NCI-H510A treated with DMSO at 0.1 percent for 48 hours (cell line): ENCODE measurements at places on chromosomes 1 and 21.

DNA sequence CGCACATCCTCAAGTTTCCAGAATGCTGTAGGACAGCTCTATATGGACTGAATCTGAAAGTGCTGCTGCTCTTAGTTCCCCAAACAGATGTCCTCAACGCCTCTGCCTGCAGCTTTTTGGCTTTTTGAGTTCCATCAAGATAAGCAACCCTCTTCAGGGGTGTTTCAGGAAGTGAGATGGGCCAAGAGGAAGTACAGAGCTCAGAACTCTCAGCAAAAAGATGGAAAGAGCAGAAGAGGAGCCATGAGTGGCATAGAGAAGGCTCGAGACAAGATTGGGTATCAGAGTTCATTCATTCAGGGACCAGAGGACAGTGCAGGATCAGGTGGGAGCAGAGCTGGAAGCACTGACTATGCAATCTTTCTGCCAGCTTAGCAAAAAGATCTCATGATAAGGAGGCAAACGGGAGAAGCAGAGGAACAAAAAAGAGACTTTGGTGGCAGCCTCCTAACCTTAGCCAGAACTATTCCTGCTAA lies at the start of the genes ADORA3 and TMIGD3:
TSS of gene ADORA3 (minus strand) at position 49 of the 476 bp plus-strand sequence. CDS start 279 bp downstream, outside the sequence.
TSS of gene TMIGD3 (minus strand) at position 49 of the 476 bp plus-strand sequence. CDS start 279 bp downstream, outside the sequence.
- DNase-seq = no peak

DNA sequence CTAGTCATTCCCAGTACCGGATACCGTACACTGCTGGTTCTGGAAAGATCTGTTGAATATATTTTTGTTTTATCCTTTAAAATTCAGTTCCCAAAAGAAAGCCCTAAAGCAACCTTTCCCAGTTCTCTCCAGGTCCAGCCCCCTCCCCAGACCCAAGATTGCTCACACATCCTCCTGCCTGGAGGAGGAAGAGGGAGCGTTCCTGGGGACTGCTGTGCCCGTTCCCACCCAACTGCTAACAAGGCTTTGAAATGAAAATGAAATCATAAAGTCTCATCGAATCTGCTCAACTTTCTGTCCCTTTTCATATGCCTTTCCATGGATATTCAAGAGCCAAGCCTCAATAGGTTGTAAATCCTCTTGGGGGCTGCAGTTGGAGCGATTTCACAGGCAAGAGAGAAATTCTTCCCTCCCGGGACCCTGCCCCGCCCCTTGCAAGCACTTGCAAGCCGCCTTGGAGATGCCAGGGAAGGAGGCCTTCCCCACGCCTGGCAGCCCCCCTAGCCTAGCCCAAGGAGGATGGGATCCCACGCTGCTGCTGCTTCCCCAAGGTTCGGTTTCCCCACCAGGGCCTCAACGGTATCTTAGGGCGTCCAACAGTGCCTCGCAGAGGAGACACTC lies 113.2 kb upstream of the CACHD1 start:
- no peak for DNase-seq

DNA sequence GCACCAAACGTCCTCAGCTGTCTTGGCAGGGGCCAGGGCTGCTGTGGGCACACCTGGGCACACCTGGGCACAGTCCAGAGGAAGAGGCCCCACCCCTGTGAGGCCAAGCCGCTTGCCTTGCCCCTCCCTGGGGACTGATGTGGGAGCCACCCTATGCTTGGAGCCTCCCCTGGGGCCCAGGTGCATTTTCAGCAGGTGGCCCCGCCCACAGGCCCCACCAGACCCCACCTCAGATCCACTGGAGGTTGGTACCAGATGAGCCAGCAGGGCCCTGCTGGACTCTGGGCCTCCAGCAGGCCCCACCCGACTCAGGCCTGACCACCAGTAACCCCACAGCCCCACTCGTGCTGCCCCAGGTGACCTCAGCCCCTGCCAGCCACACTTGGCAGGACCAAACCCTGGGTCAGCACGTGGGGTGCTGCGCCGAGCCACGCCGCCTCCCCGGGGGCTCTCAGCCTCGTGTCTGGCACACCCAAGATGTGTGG lies 8.8 kb downstream of the SLC19A1 start:
- no peak for DNase-seq

DNA sequence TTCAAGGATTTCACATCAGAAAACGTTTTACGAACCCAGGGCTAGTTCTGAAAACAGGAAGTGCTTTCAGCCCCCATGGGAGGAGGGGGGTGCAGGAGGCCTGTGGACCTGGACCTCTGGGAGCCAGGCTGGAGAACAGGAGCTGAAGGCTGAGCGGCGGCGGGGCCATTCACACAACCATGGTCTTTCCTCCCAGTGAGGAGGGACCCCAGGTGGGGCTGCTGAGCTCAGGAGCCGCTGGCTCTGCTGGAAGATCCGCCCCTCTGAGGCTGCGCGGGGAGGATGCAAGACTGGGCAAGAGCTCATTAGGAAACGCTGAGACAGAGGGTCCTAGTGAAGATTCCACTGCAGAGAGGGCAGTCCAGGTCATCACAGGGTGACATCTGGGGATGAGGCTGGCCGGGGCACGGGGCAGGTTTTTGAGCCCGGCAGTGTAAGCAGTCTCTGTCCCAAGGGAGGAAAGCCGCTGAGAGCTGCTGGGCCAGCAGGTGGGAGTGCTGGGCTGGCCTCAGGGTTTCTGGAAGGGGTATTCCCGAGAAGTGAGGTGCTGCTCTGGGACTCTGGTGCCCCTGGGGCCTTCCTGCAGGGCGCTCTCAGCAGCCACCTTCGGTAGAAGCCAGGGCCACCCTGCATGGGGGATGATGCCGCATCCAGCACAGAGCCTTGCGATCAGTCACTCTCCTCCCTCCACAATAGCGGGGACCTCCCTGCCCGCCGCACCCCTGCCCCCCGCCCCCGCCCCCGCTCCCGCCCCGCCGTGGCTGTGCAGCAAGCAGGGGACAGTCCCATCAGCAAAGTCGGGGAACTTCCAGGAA lies 7.5 kb downstream of the MX2 start:
- DNase-seq = no peak

DNA sequence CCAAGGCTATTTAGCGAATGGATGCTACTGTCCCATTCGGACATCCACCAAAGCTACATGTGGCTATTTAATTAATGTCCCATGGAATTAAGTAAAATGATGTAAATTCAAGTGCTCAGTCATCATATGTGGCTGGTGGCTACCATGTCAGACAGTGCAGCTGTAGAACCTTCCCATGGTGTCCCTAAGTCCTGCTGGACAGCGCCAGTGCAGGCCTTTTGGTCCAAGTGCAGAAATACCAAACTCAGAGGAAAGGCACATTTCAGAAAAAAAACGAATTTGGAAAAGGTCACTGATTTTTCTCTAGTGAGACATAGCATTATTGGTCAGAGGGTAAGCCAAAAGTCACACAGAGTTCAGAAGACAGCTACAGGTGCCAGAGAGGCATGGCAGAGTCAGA lies 17.6 kb downstream of the TMPRSS2 start:
- DNase-seq = no peak

DNA sequence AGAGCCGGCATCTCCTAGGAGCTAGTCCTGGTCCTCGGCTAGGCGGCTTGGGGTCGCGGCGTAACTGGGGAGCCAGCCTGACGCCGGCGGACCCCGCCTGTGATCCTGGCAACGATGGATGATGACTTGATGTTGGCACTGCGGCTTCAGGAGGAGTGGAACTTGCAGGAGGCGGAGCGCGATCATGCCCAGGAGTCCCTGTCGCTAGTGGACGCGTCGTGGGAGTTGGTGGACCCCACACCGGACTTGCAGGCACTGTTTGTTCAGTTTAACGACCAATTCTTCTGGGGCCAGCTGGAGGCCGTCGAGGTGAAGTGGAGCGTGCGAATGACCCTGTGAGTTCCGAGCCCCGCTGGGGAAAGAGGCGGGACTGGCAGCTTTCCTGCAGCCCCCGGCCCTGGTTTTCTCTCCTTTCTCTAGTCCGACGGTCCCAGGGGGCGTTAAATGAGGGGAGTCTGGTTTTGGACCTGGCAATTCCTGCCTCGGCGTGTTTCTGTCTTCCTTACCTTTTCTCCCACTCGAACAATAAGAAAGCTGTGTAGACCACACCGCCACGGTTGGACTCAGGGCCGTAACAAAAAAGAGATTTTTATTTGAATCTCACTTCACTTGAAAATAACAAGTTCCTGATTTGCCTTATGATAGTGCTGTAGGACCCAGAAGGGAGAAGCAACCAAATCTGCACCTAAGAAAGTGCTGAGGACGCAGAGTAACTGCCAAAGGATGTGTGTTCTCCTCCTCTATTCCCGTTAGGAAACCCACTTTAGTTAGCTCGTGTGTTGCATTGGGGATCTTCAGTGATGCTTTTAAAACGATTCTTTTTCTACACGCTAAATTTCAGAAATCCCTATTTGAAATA lies at the start of gene SPRTN:
TSS of gene SPRTN (plus strand) at position 24 of the 859 bp plus-strand sequence. CDS start at position 115, 91 bp downstream.
- DNase-seq = no peak

- DNase-seq = no peak
Observed at GRCh38 chr1:67688526-67689219, 3.7 kb downstream of the GADD45A start.

DNA sequence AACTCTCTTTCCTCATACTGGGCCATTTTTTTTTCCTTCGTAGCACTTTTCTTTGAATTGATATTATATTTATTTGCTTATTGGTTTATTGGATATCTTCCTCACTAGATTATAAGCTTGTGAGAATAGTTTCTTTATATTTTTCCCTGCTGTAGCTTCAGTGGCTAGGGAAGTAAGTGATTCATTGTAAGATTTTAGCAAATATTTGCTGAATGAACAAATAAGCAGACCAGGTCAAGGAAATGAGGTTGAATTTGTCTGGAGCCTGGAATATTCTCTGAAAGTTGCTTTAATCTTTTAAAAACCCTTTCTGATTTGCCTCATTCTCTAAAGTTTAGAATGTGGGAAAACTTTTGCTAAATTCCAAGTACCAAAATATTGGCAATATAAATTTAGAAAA lies 80.2 kb downstream of the RABGAP1L start:
- DNase-seq = no peak

DNA sequence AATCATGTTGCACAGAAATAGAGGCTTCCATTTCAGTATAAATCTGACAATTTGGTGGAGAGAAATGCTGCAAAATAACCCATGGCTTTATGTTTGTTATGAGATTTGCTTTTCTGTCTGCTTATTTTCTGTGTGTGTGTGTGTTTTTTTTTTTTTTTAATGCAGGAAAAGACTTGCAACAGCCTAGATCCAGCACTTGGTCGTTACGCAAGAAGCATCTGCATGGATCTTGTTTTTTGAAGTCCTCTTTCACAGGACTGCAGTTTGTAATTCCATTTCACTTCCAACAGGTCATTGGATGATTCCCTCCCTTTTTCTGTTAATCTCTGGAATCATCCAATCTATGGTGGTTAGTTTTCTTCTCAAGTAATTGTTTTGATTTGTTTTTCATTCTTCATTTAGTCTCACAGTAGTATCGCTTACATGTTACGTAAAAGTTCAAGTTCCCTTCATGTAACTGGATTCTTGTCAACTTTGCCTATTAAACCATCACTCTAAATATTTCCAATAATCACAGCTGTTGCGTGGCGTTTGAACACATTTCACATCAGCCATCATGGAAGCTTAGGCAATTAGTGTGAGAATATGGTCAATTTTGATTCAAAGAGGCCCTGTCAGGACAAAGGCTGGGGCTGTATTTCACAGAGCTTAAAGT lies 312.9 kb downstream of the NFIA start:
- no peak for DNase-seq

DNA sequence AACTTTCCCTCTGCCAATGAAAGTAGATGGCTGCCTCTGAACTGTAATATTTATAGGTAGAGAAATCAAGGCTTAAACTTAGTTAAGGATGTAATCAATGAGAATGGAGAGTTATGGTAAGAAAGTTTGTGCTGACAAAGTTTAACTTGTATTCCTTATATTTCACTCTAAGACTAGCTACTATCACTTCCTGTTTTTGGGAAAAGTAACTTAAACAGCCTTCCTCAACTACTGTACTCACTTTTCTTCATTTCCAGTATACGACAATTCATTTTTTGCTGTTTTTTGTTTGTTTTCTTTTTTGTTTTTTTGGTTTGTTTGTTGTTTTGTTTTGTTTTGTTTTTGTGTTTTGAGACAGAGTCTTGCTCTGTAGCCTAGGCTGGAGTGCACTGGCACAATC lies 3.7 kb downstream of the RGS18 start:
- DNase-seq = no peak

DNA sequence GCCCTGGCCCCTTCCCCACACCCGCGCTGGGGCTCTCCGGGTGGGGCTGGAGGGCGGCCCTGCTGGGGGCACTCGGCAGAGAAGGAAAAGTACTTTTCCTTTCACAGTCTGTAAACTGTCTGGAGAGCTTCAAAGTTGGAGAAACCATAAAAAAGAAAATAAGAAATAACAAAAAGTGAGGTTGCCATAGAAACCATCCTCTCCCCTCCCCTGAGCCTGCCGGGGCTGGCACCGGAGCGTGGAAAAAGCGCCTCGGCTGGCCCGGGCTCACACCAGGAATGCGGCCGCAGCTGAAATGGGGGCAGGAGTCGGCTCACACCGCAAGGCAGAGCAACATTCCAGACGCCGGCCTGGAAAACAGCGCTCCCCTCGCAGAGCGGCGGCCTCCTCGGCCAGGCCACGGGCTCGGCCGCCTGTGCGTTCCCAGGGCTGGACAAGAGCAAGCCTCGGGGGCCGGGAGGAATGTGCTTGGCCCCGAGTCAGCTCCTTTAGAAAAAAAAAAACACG lies 69.2 kb downstream of the MORN1 start:
- DNase-seq = no peak

- no peak for DNase-seq
Observed at GRCh38 chr1:85124091-85124490, 75.8 kb upstream of the MCOLN3 start.

- DNase-seq = no peak
Observed at GRCh38 chr1:163399976-163400601, 78.3 kb downstream of the NUF2 start.

DNA sequence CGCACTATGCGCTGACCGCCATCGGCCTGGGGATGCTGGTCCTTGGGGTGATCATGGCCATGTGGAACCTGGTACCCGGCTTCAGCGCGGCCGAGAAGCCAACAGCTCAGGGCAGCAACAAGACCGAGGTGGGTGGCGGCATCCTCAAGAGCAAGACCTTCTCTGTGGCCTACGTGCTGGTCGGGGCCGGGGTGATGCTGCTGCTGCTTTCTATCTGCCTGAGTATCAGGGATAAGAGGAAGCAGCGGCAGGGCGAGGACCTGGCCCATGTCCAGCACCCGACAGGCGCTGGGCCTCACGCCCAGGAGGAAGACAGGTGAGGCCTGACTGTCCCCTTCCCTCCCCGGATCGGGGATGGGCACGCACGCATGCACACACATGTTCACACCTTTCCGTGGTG lies 31.9 kb upstream of the FHAD1 start:
- DNase-seq = no peak

- no peak for DNase-seq
Observed at GRCh38 chr1:234315091-234315541, 58.1 kb upstream of the COA6 start.

- no peak for DNase-seq
Observed at GRCh38 chr1:224377676-224378006, 21.0 kb downstream of the CNIH4 start.

- no peak for DNase-seq
Observed at GRCh38 chr1:76766381-76766780, 100.9 kb upstream of the ST6GALNAC5 start.

GRCh38 chr21:41304068-41304720 lies 12.4 kb upstream of the FAM3B start:
- no peak for DNase-seq

- DNase-seq = no peak
Observed at GRCh38 chr1:172637522-172637921, 21.4 kb upstream of the FASLG start.
